ENCODE measurements at places on chromosomes 12 and 14. TPM values are rescaled to one million over a fixed set of nuclear protein-coding genes. Genes with fewer than 3 reads are reported as not detected.

DNA sequence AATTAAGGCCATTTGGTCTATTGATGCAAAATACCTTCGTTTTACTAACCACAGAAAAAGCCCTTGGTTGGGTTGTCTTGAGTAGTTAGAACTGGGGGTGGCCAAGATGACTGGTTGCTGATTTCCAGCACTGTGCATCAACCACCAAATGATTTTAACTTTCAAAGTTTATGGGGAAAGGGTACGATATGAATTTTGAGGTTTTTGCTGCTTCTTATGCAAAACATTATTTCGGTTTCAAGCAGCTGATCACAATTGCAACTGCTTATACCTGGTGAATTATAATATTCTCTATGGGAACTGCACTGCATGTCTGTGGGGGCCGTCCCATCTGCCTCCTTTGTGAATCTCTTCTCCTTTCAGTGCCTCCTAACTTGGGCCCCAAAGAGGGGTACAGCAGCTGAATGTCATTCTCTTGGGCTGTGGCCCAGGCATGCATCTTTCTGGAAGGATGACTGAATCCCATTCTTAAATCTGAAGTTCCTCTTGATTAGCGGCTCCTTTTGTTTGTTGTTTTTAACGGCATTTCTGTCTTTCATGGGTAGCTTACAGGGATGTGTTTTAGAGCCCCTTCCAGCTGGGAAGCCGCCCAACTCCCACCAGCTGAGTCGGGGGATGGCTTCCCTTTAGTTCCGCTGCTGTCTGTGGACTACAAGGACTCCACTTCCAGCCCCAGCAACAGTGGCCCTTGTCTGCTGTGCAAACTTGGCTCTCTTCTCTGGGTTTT lies 479.8 kb downstream of the ZFP36L1 start:
- no peaks in the 10 kb centered on the region for H3K27me3 ChIP-seq
- peaks cover 8% of the 10 kb centered on the region for H3K4me1 ChIP-seq
- no peak overlapping the region for H3K4me3 ChIP-seq
- DNase-seq = no peak
- 0 out of 2 replicates have a peak, but pooled peaks cover 2% of the 10 kb centered on the region for H3K36me3 ChIP-seq
- H3K27ac ChIP-seq = no peak overlapping the region

FGF6 gene
- total RNA-seq = not detected

DNA sequence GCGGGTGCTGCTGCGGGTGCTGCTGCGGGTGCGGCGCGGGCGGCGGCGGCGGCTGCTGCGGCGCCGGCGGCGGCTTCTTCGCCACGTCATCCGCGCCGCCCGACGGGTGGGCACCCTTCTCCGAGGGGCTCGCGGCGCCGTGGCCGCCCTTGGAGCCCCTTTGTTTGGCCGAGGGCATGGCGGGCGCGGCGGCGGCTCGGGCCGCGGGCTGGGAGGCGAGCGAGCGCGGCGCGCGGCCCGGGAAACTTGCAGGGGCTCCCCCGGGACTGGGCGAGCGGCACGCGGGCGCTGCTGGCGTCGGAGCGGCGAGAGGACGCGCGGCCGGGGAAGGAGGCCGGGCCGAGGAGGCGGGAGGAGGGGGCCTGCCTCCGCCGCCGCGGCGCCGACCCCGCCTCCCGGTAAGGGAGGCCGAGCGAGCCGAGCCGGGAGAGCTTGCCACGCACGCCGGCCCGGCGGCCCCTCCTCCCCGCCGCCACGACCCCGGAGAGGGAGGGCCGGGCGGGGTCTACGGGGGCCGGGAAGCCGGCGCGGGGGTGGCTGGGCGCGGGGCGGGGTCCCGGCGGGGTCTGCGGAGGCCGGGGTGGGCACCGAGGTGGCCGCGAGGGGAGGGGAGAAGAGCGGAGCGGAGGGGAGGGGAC lies at the start of gene CKAP4:
Gene CKAP4, minus strand, starts transcription at position 347 of the 638 bp plus-strand sequence. Its CDS starts 169 bp downstream, at position 178.
- peak; percentile 85 for DNase-seq
- no peak within 1 kb of the TSS for H3K27ac ChIP-seq
- H3K4me1 ChIP-seq = peaks cover 23% of the 10 kb centered on the region
- H3K4me3 ChIP-seq = peak within 1 kb of the TSS; percentile 92

TMEM229B gene
- total RNA-seq = 0.19 TPM

DNA sequence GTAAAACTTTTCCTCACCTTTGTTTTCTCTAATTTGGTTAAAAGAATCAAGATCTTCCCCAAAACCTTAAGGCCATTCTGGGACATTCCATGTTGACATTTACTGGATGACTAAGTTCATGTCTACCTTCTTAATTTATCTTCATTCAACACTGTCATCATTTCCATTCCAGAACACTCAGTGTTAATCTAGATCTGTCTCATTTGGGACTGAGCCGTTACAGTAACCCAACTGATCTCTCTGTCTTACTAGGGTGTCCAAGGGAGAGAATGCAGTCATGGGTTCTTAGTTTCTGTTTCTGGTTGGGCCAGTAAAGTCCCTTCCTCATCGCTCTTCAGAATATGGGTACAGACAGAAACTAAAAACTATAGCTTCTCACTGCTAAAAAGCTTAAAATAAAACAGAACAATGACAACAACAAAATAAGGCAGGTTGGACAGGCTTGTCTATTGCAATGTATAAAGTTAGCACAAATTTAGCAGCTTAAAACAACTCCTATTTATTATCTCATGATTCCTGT lies 144.8 kb downstream of the ASCL1 start:
- H3K27ac ChIP-seq = no peak overlapping the region
- H3K4me3 ChIP-seq = no peak overlapping the region
- H3K36me3 ChIP-seq = no peaks in the 10 kb centered on the region
- DNase-seq = no peak

GRCh38 chr12:49567302-49567610 lies 686 bp downstream of the MCRS1 start:
- H3K4me1 ChIP-seq = no peaks in the 10 kb centered on the region
- H3K4me3 ChIP-seq = peak overlapping the region; percentile 63
- H3K27me3 ChIP-seq = no peaks in the 10 kb centered on the region
- no peak for DNase-seq
- H3K36me3 ChIP-seq = peaks cover 8% of the 10 kb centered on the region

DNA sequence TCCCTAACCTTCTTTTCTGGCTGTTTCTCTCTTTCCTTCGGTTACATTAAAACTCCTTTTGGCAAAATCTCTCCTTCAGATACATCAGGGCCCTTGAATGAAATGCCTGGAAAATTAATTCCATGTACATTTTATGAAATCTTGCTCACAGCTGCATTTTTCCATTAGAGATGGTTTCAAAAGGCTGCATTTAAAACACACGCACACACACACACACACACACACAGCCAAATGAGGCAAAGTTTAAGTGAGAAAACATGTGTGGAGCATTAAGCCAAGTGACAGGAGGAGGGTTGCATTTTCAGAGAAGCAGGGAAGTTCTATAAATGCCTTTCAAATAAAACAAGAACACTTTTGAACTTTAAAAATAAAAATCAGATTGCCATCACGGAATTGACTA lies 216.4 kb downstream of the LRIG3 start:
- H3K27me3 ChIP-seq = no peaks in the 10 kb centered on the region
- no peaks in the 10 kb centered on the region for H3K4me1 ChIP-seq
- DNase-seq = no peak
- H3K27ac ChIP-seq = no peak overlapping the region
- H3K36me3 ChIP-seq = no peaks in the 10 kb centered on the region

GRCh38 chr12:105348561-105348960 lies 18.1 kb downstream of the C12orf75 start:
- DNase-seq = no peak
- H3K4me3 ChIP-seq = no peak overlapping the region
- 0 out of 2 replicates have a peak, but pooled peaks cover 2% of the 10 kb centered on the region for H3K36me3 ChIP-seq
- no peaks in the 10 kb centered on the region for H3K27me3 ChIP-seq
- no peak overlapping the region for H3K27ac ChIP-seq

ETFBKMT gene
- 2.1 TPM for total RNA-seq

CCDC197 gene
- not detected for total RNA-seq

DNA sequence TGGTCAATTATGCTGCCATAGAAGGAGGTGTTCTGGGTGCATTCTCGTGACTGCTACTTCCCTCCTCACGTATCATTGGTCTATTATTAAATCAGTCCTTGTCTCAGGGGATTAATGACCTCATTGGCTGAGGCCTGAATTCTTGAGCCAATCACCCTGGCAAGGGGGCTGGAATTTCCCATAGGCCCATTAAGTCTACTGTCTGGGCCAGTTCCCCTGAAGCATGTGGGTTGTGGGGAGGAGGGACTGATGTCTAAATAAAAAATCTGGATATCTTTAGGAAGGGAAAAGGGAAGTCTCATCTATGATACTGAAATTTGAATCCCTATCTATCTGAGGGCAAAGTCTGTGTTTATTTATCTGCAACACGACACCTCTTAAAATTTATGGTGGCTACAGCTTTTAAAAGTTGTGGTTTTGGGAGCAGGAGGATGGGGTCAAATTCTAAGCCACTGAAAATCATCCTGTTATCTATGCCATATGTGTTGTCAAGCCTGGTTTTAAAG lies 71.9 kb downstream of the DYRK2 start:
- peaks cover 55% of the 10 kb centered on the region for H3K4me1 ChIP-seq
- H3K36me3 ChIP-seq = no peaks in the 10 kb centered on the region
- no peaks in the 10 kb centered on the region for H3K27me3 ChIP-seq

OR4E2 gene
- not detected for total RNA-seq

DNA sequence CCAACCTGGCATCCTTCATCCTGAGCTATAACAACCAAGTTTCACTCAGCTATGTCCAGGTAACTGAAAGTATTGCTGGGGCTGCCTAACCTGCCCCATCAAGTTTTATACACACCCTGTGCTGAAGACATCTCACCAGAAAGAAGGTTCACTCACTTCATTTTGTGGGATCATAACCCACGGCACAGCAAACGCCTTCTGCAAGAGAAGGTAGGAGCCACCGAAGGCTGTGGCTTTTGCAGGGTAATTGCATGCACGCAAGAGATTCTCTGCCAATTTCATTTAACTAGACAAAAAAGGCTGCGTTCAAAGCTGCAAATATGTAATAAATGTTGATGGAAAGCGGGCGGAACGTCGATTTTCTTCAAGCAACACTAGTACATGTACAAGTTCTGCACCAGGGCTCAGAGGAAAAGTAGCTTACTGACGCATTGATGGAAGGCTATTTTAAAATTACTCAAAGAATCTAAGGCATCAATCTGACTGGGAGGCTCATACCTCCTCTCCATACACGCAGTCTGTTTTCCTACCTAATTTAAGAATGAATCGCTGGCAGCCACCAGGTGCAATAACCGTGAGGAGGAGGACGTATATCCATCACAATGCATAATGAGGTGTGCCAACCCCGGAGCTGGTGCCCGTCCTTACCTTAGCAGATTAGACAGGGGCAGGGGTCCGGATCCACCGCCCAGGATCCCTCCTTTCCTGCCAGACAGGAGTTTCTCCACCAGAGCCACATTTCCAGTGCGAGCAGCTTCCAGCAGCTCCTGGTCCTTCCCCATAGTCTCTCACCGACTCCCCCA lies 1.1 kb downstream of the ANKS1B start:
- no peaks in the 10 kb centered on the region for H3K36me3 ChIP-seq
- H3K4me1 ChIP-seq = 0 out of 2 replicates have a peak, but pooled peaks cover 6% of the 10 kb centered on the region
- H3K4me3 ChIP-seq = peak overlapping the region; percentile 45

DNA sequence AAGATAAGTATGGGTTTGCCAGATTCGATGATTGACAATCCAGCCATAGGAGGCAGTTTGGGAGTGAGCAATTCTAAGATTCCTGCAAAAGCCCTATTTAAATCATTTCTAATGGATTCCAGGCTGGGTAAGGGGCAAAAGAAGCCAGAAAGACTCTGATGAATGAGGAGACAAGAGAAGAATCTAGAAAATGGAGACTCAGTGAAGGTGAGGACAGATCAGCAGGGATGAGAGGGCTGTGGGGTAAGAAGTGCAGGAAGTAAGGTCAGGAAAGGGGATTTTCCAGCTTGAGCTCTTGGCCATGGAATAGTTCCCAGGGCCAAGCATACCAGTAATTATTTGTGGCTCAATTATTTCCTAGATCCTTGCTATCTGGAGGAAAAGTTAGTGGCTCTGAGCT lies 87.3 kb downstream of the TMX1 start:
- no peak overlapping the region for H3K27ac ChIP-seq
- no peak overlapping the region for H3K4me3 ChIP-seq
- no peaks in the 10 kb centered on the region for H3K27me3 ChIP-seq
- no peak for DNase-seq
- H3K36me3 ChIP-seq = no peaks in the 10 kb centered on the region
- H3K4me1 ChIP-seq = peaks cover 9% of the 10 kb centered on the region

EEF1AKMT3 gene
- total RNA-seq = 6.7 TPM

UTP20 gene
- total RNA-seq = 24.9 TPM

GRCh38 chr12:91991399-91992187 lies 154.1 kb downstream of the BTG1 start:
- DNase-seq = no peak
- no peak overlapping the region for H3K27ac ChIP-seq
- H3K4me3 ChIP-seq = no peak overlapping the region
- no peaks in the 10 kb centered on the region for H3K4me1 ChIP-seq
- H3K36me3 ChIP-seq = no peaks in the 10 kb centered on the region
- no peaks in the 10 kb centered on the region for H3K27me3 ChIP-seq

DNA sequence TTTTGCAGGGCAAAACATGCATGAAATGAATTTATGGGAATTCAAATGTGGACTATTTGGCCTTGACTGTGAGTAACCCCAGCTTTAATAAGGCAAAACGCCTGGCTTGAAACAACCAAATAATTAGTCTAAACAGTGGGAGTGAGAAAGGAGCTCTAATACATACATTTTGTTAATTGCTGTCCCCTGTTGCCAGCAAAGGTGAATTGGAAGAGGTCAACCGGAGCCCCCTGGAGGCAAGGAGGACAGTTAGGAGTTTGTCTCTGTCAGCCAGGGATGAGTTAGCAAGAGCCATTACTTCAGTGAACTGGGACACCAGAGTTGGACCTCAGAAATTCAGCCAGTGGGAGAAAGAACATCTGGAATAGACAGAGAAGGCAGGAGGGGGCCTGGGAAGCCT lies 17.4 kb downstream of the KRT76 start:
- H3K27ac ChIP-seq = no peak overlapping the region
- H3K36me3 ChIP-seq = no peaks in the 10 kb centered on the region
- no peak for DNase-seq
- no peaks in the 10 kb centered on the region for H3K4me1 ChIP-seq
- no peak overlapping the region for H3K4me3 ChIP-seq

GRCh38 chr12:108338915-108339657 lies at the start of gene CMKLR1:
CMKLR1 (minus strand) TSS chr12:108339311; CDS start chr12:108293591, 45,720 bp downstream.
- no peaks in the 10 kb centered on the region for H3K36me3 ChIP-seq
- no peaks in the 10 kb centered on the region for H3K4me1 ChIP-seq
- no peaks in the 10 kb centered on the region for H3K27me3 ChIP-seq
- no peak within 1 kb of the TSS for H3K4me3 ChIP-seq

GRCh38 chr14:49479432-49479831 lies 106.7 kb downstream of the RPS29 start:
- peak; percentile 55 for DNase-seq
- H3K27me3 ChIP-seq = no peaks in the 10 kb centered on the region
- peak overlapping the region; percentile 55 for H3K27ac ChIP-seq
- no peaks in the 10 kb centered on the region for H3K36me3 ChIP-seq
- no peak overlapping the region for H3K4me3 ChIP-seq

PRICKLE1 gene
- total RNA-seq = 3.8 TPM

GRCh38 chr12:19833775-19834501 lies 394.6 kb downstream of the AEBP2 start:
- H3K4me3 ChIP-seq = no peak overlapping the region
- H3K36me3 ChIP-seq = no peaks in the 10 kb centered on the region
- H3K27me3 ChIP-seq = no peaks in the 10 kb centered on the region
